ENCODE measurements at places on chromosomes 2 and 18. TPM values are rescaled to one million over a fixed set of nuclear protein-coding genes. Genes with fewer than 3 reads are reported as not detected.

- no peak overlapping the region for H3K4me3 ChIP-seq
- no peaks in the 10 kb centered on the region for H3K27me3 ChIP-seq
- no peaks in the 10 kb centered on the region for H3K36me3 ChIP-seq
- no peak for DNase-seq
These were observed 41.3 kb upstream of the YPEL5 start for GRCh38 chr2:30105556-30105955.

DNA sequence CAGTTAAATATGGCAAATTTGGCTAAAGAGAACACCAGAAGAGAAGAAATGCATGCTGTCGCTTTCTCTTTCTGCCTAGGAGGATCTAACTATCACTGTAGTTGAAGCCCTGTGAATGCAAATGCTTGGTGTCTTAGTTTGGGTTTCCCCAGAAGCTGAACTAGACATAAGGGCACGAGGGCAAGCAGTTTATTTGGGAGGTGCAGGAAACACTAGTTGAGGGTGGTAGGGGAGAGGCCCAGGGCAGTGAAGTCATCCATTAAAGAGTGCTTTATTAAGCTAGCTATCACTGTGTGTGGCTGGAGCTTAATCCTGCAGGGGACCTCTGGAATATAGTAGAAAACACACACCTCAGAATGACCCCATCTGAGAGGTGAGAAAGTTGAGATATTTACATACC, 639.8 kb upstream of the ZEB2 start:
- H3K4me3 ChIP-seq: no peak overlapping the region
- H3K36me3 ChIP-seq: no peaks in the 10 kb centered on the region
- no peaks in the 10 kb centered on the region for H3K27me3 ChIP-seq
- no peaks in the 10 kb centered on the region for H3K4me1 ChIP-seq
- no peak for DNase-seq

DNA sequence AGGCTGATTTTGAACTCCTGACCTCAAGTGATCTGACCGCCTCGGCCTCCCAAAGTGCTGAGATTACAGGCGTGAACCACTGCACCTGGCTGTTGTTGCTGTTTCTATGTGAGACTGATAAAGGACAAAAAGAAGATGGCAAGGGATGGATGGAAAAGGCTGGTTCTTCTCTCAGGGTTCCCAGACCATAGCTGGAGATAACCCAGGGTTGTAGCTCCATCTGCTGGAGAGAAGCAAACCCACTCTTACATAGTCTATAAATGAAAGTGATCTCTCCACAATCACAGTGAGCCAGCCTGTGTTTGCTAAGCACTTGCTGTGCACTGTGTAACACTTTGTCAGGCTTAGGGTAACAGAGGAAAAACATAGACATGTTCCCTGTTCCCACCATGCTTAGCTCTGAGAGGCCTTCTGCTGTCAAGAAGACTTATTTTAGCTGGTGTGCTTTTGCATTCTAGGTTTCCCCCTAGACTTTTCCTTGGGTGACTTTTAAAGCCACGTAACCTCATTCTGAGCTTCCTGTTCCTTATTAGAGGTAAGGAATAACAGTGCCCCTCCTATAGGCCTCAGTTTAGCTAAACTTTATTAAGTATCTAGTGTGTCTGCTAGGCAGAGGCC, 49.7 kb downstream of the LIMS1 start:
- no peak overlapping the region for H3K4me3 ChIP-seq
- no peak for DNase-seq
- H3K4me1 ChIP-seq: peaks cover 69% of the 10 kb centered on the region
- no peaks in the 10 kb centered on the region for H3K36me3 ChIP-seq
- no peaks in the 10 kb centered on the region for H3K27me3 ChIP-seq
- H3K27ac ChIP-seq: peak overlapping the region; percentile 29

- no peak overlapping the region for H3K4me3 ChIP-seq
- H3K36me3 ChIP-seq: no peaks in the 10 kb centered on the region
- no peak overlapping the region for H3K27ac ChIP-seq
- no peak for DNase-seq
These were observed 17.5 kb upstream of the ACVR1 start for GRCh38 chr2:157893611-157894010.

DNA sequence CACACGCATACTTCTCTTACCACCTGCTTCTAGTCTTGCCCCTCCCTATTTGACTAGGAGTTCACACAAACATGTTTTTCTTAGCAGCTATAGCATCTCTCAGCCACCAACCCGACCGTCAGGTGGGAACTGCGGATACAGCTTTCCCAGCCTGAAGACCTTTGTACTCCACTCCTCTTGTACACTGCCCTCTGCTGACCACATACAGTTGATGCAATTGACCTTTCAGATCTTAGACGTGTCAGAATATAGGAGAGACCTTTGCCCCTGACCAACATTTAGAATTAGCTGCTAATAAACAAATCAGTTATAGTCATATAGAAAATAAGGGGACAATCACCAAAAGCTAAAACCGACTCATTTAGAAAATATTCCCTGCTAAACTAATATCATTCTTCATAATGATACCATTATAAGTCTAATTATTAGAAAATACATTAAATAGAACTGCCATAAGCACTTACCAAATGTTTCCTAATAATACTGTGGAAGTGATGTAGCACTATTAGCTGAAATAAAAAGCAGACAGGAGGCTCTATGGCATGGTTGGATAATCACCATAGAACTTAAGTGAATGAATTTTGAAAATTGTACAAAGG, 208.4 kb downstream of the RAD51AP2 start:
- H3K4me3 ChIP-seq: no peak overlapping the region
- H3K27me3 ChIP-seq: no peaks in the 10 kb centered on the region
- H3K4me1 ChIP-seq: no peaks in the 10 kb centered on the region
- DNase-seq: no peak

GRCh38 chr18:40072761-40073160, 1882.3 kb upstream of the PIK3C3 start:
- H3K27me3 ChIP-seq: no peaks in the 10 kb centered on the region
- no peak overlapping the region for H3K27ac ChIP-seq
- H3K4me1 ChIP-seq: no peaks in the 10 kb centered on the region
- H3K4me3 ChIP-seq: no peak overlapping the region
- no peak for DNase-seq

GRCh38 chr2:101379091-101379490, 8.2 kb downstream of the CREG2 start:
- peaks cover 4% of the 10 kb centered on the region for H3K27me3 ChIP-seq
- H3K4me1 ChIP-seq: no peaks in the 10 kb centered on the region
- DNase-seq: no peak
- H3K4me3 ChIP-seq: no peak overlapping the region
- no peak overlapping the region for H3K27ac ChIP-seq

GRCh38 chr18:51520676-51521180, 323.2 kb upstream of the MEX3C start:
- no peak overlapping the region for H3K27ac ChIP-seq
- H3K27me3 ChIP-seq: no peaks in the 10 kb centered on the region
- no peak overlapping the region for H3K4me3 ChIP-seq
- H3K4me1 ChIP-seq: no peaks in the 10 kb centered on the region
- no peak for DNase-seq

- H3K27ac ChIP-seq: no peak overlapping the region
- DNase-seq: no peak
- no peak overlapping the region for H3K4me3 ChIP-seq
- H3K27me3 ChIP-seq: no peaks in the 10 kb centered on the region
- H3K4me1 ChIP-seq: no peaks in the 10 kb centered on the region
These were observed 36.0 kb downstream of the FAM110C start for GRCh38 chr2:10222-10875.

DNA sequence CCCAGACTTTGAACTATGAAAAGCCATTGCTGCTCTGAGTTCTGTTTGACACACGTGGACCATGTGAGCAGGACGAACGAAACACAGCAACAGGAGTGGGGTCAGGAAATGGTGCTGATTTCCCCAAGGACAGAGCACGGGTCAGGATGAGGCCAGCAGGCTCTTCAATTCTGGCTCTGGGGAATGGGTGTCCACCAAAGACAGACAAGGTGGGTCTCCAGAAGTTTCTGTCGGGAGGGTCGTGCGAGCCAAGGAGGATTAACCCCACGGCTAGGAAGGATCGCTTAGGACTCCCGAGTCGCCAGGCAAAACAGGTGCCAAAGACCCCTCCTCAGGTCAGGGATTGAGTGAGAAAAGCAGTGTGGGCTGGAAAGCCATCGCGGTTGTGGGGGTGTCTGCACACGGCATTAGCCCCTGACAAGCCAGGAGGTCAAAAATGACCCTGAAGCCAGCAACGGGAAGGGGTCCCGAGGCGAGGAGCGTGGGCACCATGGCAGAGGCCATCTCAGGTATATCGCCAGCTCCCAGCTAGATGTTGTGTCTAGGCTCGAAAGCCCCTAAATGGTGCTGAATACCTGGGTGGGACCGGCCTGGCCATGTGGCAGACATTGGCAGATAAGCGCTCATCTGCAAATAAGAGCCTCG, 213.9 kb upstream of the SALL3 start:
- peaks cover 13% of the 10 kb centered on the region for H3K27me3 ChIP-seq
- H3K36me3 ChIP-seq: no peaks in the 10 kb centered on the region
- no peaks in the 10 kb centered on the region for H3K4me1 ChIP-seq
- no peak overlapping the region for H3K4me3 ChIP-seq
- no peak overlapping the region for H3K27ac ChIP-seq

- DNase-seq: no peak
- H3K27me3 ChIP-seq: no peaks in the 10 kb centered on the region
- no peaks in the 10 kb centered on the region for H3K4me1 ChIP-seq
- H3K27ac ChIP-seq: no peak overlapping the region
- no peaks in the 10 kb centered on the region for H3K36me3 ChIP-seq
These were observed 106.8 kb downstream of the CYP26B1 start for GRCh38 chr2:72040629-72041571.

- no peaks in the 10 kb centered on the region for H3K36me3 ChIP-seq
- peaks cover 7% of the 10 kb centered on the region for H3K4me1 ChIP-seq
- no peak overlapping the region for H3K27ac ChIP-seq
- no peak overlapping the region for H3K4me3 ChIP-seq
- no peak for DNase-seq
These were observed 5.9 kb upstream of the RNF152 start for GRCh38 chr18:61898640-61899101.

GRCh38 chr2:159651884-159652283, 35.5 kb upstream of the BAZ2B start:
- H3K4me3 ChIP-seq: no peak overlapping the region
- no peak overlapping the region for H3K27ac ChIP-seq
- H3K27me3 ChIP-seq: no peaks in the 10 kb centered on the region
- no peaks in the 10 kb centered on the region for H3K4me1 ChIP-seq

DNA sequence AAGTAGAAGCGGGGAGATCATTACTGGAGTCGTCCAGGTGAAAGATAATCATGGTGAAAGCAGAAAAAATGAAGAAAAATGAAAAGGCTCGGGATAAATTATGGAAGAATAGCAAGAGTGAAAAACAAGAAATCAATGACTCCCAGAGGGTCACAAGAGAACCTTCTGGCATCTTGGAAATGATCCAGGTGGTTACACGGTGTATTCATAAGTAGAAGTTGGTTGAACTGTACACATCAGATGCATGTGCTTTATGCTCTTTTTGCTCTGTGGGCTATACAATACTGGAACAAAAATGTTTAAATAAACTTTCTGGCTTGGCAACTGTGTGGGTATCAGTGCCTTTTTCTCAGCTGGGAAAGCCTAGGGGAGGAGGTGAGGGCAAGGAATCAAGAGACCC, 348.9 kb downstream of the RND3 start:
- no peaks in the 10 kb centered on the region for H3K4me1 ChIP-seq
- no peaks in the 10 kb centered on the region for H3K36me3 ChIP-seq
- H3K27me3 ChIP-seq: no peaks in the 10 kb centered on the region
- no peak for DNase-seq

- H3K4me3 ChIP-seq: peak overlapping the region; percentile 54
- H3K4me1 ChIP-seq: peaks cover 23% of the 10 kb centered on the region
- DNase-seq: no peak
- H3K36me3 ChIP-seq: no peaks in the 10 kb centered on the region
- peaks cover 39% of the 10 kb centered on the region for H3K27me3 ChIP-seq
These were observed 230.7 kb downstream of the HAUS1 start for GRCh38 chr18:46334868-46335281.

- H3K27me3 ChIP-seq: no peaks in the 10 kb centered on the region
- peaks cover 15% of the 10 kb centered on the region for H3K4me1 ChIP-seq
These were observed 8.6 kb downstream of the CLIP4 start for GRCh38 chr2:29123617-29124349.

DNA sequence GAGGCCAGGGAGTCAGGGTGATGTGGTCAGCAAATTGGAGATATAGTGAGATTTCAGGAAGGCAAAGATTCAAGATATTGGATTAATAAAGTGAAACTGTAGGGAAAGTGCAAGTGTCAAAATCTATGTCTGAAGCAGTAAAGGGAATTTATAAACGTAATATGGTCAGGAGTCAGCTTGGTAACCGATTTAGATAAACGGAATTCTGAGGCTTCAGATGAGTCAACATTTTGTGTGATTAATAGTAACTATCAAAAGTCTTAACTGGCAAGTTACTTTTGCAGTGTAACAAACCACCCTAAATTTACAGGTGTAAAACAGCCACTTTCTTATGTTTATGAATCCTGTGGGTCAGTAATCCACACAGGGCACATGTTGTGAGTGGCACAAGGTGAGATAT, 10.9 kb downstream of the MTX2 start:
- H3K27ac ChIP-seq: no peak overlapping the region
- no peaks in the 10 kb centered on the region for H3K36me3 ChIP-seq
- no peak overlapping the region for H3K4me3 ChIP-seq
- DNase-seq: no peak
- H3K27me3 ChIP-seq: no peaks in the 10 kb centered on the region

DNA sequence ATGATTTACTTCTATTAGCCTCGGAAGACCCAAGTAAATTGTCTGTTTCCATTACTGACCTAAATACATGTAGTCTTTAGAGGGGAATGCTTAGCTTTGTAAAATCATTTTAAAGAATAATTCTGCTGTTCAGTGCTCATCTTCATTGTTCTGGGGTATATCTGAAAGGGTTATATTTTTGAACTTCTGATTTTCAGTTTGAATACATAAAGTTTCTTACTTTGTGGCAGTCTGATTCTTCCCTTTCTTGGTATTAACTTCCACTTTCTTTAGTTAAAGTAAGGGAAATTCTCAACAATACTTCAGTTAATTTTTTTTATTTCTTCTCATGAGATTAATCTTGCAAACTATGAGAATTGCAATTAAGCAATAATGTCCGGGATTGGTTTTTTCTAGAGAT, 148.4 kb downstream of the DOCK10 start:
- peaks cover 11% of the 10 kb centered on the region for H3K4me1 ChIP-seq
- no peaks in the 10 kb centered on the region for H3K36me3 ChIP-seq
- DNase-seq: no peak

GRCh38 chr2:119282146-119282995, 58.7 kb downstream of the STEAP3 start:
- no peak overlapping the region for H3K4me3 ChIP-seq
- peaks cover 14% of the 10 kb centered on the region for H3K4me1 ChIP-seq
- DNase-seq: no peak
- no peak overlapping the region for H3K27ac ChIP-seq
- H3K36me3 ChIP-seq: no peaks in the 10 kb centered on the region

Gene TUBB8B
- total RNA-seq: 0.47 TPM

Gene CERKL
- 1.7 TPM for total RNA-seq

Gene POTEI
- total RNA-seq: 0.24 TPM

Gene MROH2A
- total RNA-seq: not detected

Gene CHRNG
- total RNA-seq: not detected

Gene MTCL1
- 7.9 TPM for total RNA-seq

Gene DYNAP
- total RNA-seq: not detected

Gene ANKRD30BL
- total RNA-seq: not detected

Gene SLC38A11
- 0.44 TPM for total RNA-seq

Gene SPATA3
- not detected for total RNA-seq

Gene TNP1
- not detected for total RNA-seq

Gene SCYGR4
- not detected for total RNA-seq

Gene TRABD2A
- 5.4 TPM for total RNA-seq

Gene RIT2
- not detected for total RNA-seq

All from lower lobe of right lung (tissue), 2 donors.